ENCODE measurements at places on chromosomes 5 and 9.

GRCh38 chr9:127841087-127841835 is 13.2 kb downstream of the ENG start:
- no peak for DNase-seq

GRCh38 chr9:120579139-120580050 is 572 bp downstream of the CDK5RAP2 start:
- no peak for DNase-seq

- DNase-seq: no peak
Observed at GRCh38 chr5:67002832-67003684, 193.5 kb downstream of the CD180 start.

DNA sequence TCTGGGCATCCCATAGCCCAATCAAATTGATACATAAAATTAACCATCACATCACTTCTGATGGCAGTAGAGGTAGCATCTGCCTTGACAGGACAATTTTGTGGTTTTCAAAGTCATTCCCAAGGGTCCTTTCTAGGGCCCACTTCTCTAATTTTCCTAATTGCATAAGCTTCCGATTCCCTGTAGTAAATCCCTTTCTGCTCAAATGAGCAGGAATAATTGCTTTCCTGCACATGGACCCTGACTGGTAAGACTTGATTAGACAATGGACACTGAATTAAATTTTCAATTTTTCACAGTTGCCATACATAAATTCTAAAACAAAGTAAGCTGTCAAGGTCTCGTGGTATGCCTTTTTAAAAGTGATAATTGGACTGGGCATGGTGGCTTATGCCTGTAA is 22.0 kb upstream of the IL17B start:
- no peak for DNase-seq

DNA sequence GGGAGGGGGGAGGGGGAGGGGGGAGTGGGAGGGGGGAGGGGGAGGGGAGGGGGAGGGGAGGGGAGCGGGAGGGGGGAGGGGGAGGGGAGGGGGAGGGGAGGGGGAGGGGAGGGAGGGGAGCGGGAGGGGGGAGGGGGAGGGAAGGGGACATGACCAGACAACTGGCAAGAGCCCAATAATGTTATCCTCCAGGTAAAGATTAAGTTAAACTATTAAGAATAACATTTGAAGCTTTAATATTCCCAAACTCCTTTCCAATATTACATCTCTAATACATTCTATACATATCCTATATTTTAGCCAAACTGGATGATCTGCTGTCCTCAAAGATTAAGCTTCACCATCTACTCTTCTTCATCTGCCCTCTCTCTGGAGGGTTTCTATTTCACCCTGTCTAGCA is 25.8 kb downstream of the C5 start:
- DNase-seq: no peak

- no peak for DNase-seq
Observed at GRCh38 chr5:171897231-171897630, 109.2 kb downstream of the FBXW11 start.

DNA sequence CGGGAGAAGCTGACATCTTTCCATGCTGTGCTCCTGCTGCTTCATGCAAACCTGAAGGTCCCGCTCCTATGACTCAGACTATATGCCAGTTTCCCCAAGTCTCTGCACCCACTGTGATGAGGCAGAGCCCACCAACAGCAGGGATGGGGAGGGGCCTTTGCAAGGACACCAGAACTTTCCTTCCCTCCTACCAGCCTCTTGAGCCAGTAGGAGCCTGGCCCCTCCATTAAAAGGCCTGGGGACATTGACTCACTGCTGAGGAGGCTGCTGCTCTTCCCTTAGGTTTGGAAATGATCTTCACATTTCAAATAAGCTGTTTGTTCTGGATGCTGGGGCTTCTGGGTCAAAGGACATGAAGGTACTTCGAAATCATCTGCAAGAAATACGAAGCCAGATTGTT is 26.1 kb upstream of the CTSL start:
- no peak for DNase-seq

DNA sequence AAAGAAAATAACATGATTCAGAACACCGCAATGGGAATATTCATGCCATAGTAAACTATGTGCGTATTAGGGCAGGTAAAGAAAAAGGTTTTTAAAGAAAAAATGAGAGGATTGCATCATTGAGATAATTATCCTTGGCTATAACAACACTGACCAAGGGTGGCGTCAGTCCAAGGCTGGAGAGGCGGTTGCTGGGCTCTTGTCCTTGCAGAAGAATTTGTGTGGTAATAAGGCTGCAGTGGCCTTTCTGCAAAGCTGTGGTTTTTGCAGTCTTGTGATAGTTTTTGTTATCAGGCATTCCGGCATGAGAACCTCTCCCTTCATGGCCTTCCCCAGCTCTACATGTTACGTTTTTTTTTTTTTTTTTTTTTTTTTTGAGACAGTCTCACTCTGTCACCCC is 14.0 kb downstream of the BOD1 start:
- DNase-seq: no peak

GRCh38 chr9:99259231-99259918 is 37.3 kb downstream of the SEC61B start:
- DNase-seq: no peak

DNA sequence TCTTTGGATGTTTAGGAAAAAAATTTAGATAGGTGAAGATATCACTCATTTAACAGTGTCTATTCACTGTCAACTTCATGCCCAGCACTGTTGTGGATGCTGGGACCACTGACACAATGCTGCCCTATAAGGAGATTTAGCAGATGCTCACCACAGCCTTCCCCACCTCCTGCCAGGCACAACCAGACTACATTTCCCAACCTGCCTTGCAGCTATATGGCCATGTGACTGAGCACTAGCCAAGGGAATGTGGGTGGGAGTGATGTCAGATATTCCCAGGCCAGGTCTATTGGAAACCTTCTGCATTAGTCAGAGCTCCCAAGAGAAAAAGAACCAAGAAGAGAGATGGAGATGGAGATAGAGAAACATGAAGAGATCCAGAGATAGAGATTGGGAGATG is 302.6 kb upstream of the TAS2R1 start:
- no peak for DNase-seq

GRCh38 chr5:8756498-8757084 is 789.3 kb downstream of the SEMA5A start:
- no peak for DNase-seq

DNA sequence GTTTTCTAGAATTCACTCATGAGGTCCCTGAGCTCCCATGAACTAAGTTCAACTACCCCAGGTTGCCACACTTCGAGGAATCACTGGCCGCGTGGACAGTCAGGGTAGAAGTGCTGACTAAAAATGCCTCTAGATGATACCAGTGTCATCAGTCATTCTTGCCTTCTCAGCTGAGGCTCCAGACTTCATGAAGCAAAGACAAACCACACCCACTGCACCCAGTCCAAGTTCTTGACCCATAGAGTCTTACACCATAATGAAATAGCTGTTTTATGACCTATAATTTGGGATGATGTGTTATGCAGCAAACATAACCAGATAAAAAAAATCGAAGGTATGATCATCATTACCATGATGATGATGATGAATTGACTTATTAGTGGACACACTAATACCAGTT is 632.9 kb upstream of the TLE4 start:
- DNase-seq: no peak

- no peak for DNase-seq
Observed at GRCh38 chr5:178525906-178526732, 64.1 kb downstream of the COL23A1 start.

GRCh38 chr9:1938675-1939170 is 76.4 kb upstream of the SMARCA2 start:
- no peak for DNase-seq

DNA sequence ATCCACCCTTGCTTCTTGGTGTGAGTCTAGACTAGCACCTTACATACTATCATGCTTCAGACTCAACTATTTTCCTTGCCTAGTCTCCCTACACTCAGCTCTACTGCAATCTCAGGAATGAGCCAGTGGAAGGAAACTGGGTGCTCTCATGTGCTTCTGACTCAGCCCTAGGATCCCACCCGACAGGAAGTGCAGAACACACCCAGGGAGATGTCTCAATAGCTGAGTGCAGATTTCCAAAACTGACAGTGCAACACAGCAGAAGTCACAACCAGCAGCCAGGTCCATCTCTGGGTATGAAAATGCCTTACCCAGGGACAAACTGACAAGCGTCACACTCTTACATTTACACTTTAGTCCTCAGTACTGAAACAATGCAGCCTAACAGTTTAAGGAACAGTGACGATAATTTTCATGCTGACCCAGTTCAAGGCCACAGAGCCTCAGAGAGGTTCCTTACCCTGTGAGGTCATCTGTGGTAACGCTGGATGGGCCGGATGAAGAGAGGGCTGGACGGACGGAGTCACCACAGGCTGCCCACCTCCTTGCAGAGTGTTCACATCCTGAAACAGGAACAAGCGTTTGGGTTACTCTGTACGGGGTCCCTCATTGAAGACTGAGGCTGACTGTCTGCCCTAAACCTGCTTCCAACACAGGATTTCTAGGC is 33.0 kb downstream of the FKBP15 start:
- no peak for DNase-seq

DNA sequence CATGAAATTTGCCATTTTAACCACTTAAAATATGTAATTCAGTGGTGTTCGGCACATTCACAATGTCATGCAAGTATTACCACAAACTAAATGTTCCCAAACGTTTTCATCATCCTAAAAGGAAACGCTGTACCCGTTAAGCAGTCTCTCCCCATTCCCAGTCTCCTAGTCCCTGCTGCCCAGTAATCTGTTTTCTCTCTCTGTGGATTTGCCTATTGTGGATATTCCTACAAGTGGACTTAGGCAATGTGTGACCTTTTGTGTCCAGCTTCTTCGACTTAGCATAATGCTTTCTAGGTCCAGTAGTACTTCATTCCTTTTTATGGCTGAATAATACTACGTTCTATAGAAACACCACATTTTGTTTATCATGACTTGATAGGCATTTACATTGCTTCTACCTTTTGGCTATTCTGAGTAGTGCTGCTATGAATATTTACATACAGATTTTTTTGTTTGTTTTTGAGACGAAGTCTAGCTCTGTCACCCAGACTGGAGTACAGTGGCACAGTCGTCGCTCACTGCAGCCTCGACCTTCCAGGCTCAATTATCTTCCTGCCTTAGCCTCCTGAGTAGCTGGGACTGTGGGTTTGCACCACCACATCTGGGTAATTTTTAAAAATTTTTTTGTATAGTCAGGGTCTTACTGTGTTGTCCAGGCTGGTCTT is 13.0 kb downstream of the DENND4C start:
- DNase-seq: no peak

DNA sequence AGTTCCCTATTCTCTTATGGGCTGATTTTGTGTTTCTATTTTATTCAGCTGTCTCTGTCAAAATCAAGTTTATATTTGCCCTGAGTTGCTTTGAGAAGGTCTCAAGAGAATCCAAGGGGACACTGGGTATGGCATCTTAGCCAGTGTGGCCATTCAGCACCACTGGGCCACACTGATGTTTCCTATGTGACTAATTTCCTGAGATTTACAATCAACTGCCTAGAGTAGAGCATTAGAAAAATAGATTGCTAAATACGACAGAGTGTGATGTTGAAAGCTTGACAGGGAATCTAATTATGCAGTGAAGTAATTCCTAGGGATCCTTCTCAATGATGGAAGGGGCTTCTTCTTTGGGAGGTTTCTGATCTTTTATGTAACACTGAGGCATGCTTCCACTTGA is 141.7 kb downstream of the SV2C start:
- no peak for DNase-seq

DNA sequence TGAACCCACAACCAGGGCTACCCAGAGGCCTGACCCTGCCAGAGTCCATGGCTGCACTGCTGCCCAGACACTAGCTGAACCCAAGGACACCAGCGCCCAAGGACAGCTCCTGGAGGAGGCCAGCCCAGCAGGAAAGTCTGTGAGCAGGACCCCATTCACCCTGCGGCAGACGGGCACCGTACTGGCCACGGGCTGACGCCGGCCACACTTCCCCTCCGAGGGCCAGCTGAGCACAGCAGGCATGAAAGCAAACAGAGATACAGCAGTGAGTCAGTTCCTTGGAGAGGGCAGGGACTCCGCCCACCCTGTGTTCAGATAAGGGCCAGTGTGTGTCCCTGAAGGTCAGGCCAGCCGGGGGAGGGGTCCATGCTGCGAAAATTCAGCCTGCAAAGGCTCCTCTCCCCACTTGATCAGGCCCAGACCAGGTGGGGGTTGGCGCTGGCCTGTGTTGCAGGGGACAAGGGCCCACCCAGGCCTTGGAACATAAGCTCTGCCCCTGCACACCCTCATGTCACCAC is 3.2 kb downstream of the RNF208 start:
- no peak for DNase-seq

- DNase-seq: no peak
Observed at GRCh38 chr5:103840600-103840999, 278.0 kb upstream of the NUDT12 start.

- no peak for DNase-seq
Observed at GRCh38 chr5:172133359-172134029, 54.5 kb downstream of the STK10 start.

GRCh38 chr9:87749335-87750035 is 23.6 kb downstream of the CTSL start:
- no peak for DNase-seq

GRCh38 chr5:7850395-7851239 is at the start of gene CFAP90:
TSS of gene CFAP90 (minus strand) at chr5:7851133. CDS start at chr5:7851021, 112 bp downstream.
- DNase-seq: no peak
